ENCODE measurements at places on chromosomes 16 and 17.

DNA sequence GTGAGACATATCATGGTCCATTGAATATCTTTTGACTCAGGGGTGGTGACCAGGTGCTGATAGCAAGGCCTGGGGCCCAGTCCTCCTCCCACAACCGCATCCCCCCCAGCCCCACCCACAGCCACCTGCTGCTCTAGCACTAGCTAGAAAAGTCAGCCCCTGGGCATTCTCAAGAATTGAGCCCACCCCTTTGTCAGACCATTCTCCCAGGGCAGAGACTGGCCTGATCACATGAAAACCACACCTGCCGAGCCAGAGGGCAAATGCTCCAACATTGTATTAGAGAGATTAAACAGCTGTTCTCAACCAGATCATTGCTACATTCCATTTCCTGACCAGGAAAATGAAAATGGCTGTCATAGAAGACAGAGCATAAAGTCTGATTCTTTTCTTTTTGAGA lies 62.4 kb downstream of the RAB11FIP4 start:
- DNase-seq: no peak

GRCh38 chr16:1287982-1288670 lies 21.3 kb upstream of the UBE2I start:
- no peak for DNase-seq

GRCh38 chr17:35166526-35166925 lies 18.9 kb downstream of the UNC45B start:
- DNase-seq: no peak

DNA sequence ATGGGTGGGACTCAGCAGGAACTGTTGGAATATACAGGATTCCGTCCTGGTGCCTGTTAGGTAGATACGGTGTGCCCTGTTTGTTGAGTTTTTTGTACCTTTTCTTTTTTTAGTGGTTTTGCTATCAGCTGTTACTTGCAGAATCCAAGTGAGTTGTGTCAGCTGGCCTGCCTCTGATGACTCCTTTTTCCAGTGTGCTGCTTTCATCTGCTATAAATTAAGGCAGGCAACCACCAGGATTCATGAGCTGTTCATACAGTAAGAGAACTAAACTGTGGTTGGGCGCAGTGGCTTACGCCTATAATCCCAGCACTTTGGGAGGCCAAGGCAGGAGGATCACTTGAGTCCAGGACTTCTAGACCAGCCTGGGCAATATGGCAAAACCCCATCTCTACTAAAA lies 79.9 kb downstream of the WNT3 start:
- DNase-seq: no peak

- no peak for DNase-seq
These were observed 1.8 kb upstream of the ENPP7 start for GRCh38 chr17:79728908-79729471.

Data from NCI-H1436 treated with DMSO at 0.1 percent for 48 hours (cell line).